ENCODE measurements at places on chromosomes 11 and 22.

DNA sequence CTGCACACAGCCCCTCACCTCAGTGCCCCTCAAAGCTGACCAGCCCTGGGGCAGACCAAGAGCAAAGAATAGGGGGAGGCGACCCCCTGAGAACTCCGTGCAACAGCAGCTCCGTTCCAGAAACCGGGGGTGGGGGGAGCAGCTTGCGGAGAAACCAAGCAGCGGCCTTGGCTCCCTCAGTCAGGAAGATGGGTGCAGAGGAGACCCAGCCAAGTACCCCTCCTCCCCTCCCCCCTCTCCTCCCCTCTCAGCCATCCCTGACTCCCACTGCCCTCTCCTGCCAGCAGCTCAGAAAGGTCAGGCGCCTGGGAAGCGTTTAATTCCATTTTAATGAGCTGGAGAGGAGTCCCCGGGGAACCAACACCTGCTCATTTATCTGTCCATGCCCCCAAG lies 78.9 kb downstream of the PDE2A start:
- no peak for DNase-seq

DNA sequence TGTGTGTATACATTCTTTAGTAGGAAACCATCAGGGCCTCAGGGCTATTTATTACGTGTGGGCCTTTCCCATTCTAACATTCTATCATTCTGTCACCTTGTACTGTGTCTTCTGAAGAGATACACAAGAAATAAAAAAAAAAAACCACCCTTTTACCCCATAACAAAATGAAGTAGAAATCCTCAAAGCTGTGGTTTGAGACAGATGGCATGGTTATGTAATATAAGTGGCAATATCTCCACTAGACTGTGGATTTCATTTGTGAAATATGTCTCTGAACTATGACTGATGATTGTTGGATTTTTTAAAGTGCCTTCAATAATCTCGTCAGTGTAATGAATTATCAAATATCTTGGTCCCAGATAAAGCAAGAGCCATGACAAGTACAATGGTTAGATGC lies 150.0 kb upstream of the BLID start:
- DNase-seq, result no peak

GRCh38 chr11:27233654-27234042 lies 129.4 kb downstream of the CCDC34 start:
- no peak for DNase-seq

DNA sequence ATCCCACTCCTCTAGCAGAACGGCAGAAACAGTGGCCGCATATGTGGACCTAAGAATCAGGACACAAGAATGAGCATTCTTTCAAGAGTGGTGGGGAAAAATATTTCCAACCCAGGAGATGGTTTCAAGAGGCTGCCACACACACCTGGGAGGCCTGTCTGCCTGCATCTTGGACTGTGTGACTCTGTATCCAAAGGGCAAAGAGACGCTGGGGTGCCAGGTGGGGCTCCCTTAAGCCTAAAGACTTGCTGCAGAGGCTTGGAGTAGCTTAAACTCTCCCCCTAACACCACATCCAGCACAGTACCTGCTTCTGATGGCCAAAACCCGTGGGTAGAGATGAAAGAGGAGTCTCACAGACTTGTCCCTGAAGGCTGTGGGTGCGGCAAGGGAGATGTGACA lies 3.5 kb downstream of the CXCR5 start:
- DNase-seq, result no peak

GRCh38 chr11:122068141-122068540 lies 47.9 kb downstream of the BLID start:
- no peak for DNase-seq

DNA sequence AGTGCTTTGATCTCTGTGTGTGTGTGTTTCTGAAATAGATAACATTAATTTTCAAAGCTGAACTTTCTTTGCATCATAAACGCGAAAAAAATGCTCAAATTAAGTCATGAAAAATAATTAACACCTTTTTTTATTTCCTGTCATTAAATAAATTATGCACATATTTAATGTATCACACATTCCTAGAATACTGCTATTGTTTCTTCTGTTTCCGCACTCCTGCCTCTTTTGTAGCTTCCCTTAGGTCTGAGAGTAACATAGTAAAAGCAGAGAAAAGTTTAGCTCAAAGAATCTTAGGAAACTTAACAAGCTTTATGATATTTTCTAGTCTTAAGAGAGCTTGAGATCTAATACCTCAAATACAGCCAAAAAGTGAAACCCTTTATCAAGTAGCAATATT lies 504.2 kb downstream of the JRKL start:
- no peak for DNase-seq

DNA sequence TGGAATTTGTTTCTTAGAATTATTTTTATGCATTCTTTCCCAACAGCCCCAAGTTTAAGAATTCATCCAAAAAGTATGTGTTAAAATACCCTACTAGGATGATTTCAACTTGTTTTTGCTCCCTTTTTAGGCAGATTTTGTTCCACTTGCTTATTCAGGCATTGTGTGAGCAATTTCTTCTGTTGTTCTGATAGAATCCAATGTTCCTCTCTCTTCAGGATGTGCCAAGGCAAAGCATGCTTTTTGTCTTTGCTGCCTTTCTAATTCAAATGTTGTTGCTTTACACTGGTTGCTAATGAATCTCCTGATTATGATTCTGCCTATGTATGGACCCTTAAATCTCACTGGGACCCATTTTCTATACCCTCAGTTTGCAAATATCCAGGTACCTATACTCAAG lies 131.2 kb upstream of the ARHGAP42 start:
- DNase-seq, result no peak

GRCh38 chr22:45420011-45420410 lies 6.5 kb downstream of the RIBC2 start:
- DNase-seq, result no peak

GRCh38 chr22:24728790-24729637 lies 45.5 kb downstream of the PIWIL3 start:
- DNase-seq, result peak; percentile 91

- DNase-seq, result no peak
Measured at GRCh38 chr11:45930951-45931570, 8.6 kb downstream of the LARGE2 start.

DNA sequence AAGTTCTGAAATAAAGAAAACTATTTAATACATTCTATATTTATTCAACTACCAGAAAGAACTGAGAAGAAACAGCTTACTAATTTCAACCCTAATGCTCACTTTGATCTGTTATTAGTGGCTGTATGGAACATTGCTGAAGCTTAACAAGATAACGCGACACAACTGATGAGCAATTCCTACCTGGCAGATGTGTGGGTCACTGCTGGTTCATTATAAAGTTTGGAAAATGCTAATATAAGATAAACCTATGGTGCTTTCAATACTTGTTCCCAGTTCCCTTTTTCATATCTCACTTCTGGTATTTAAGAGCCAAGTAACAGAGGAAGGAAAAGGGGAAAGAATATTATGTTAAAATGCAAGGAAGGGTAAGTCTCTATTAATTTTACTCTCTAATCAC lies 10.5 kb downstream of the CTSC start:
- no peak for DNase-seq

DNA sequence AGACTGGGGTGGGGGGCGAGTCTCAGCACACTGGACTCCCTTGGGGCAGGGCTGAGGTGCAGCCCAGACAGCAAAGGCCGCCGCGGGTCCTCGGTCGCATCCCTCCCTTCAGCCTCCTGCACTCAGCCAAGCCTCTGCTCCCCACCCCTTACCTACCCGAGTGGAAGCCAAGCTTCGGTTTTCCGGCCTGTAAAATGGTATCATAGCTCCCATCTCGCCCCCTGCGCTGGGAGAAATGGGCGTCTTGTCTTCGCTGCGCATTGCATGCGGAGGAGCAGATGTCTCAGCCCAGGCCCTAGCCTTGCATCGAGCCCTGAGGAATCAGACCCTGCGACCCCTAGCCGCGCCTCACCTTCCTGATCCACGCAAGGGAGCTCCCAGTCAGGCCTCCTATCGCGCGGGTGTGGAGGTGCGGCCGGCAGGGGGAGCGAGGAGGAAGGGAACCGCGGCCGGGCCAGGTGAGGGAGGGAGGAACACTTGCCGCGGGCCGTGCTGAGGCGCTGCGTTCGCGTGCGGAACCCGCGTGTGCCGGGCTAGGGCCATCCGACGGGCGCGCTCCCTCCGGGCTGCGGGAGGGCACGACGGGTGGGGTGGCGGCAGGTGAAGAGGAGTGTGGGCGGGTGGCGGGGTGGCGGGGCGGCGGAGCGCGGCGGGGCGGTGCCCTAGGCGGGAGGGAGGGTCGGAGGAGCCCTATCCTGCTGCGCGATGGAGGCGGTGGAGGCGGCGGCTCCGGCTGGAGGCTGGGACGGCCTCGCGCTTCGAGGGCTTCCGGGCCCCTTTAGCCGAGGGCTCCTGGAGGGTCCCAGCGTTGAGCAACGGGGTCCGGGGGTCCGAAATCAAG lies 4.1 kb upstream of the TBX1 start:
- no peak for DNase-seq

GRCh38 chr11:71294846-71295600 lies 42.6 kb upstream of the SHANK2 start:
- no peak for DNase-seq

- no peak for DNase-seq
Measured at GRCh38 chr11:103668859-103669258, 367.6 kb upstream of the DDI1 start.

DNA sequence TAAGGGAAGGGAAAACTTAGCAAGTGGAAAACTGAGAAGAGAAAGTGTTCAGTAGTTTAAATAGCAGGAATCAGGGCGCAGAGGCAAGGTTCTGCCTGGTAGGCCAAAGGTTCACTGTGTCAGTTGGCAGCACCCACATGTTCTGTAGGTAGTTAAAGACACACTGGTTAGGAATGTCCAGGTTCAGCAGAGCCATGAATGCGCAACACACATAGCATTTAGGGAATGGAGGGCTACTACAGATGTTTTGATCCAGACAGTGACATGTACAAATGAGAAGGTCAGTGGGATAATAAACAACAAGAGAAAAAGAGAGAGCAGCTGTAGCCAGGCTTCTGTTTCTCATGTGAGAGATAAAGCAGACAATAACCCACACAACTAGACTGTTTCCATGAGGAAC lies 56.2 kb upstream of the ARHGAP42 start:
- no peak for DNase-seq
